ENCODE measurements at places on chromosomes 1 and 21.

DNA sequence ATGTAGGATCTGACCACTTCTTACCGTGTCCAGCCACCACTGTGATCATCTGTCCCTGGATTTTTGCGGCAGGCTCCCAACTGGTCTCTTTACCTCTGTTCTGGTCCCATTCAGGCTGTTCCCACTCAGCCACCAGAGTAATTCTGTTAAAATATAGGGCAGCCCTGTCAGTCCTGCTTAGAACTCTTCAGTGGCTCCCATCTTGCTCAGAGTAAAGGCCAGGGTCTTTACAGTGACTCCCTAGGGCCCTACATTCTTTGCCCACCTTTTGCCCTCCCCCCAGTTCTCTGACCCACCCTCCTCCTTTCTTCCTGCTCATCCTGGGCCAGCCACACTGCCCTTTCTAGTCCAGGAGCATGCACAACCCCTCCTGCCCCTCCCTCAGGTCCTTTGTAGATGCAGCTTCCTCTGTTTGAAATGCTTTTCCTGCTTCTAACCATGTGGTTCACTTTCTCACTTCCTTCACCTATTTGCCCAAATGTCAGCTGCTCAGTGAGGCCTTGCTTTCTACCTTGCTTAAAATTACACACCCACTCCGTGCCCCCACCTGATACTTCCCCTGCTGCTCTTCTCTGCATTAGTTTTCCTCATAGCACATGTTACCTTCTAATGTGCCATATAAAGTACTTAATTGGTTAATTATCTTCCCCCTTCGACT, 7.8 kb downstream of the UBIAD1 start:
- DNase-seq, result no peak

- DNase-seq, result no peak
These were observed 96.7 kb upstream of the GNG4 start for GRCh38 chr1:235746245-235746644.

- no peak for DNase-seq
These were observed 10.2 kb downstream of the WNT4 start for GRCh38 chr1:22132517-22133235.

DNA sequence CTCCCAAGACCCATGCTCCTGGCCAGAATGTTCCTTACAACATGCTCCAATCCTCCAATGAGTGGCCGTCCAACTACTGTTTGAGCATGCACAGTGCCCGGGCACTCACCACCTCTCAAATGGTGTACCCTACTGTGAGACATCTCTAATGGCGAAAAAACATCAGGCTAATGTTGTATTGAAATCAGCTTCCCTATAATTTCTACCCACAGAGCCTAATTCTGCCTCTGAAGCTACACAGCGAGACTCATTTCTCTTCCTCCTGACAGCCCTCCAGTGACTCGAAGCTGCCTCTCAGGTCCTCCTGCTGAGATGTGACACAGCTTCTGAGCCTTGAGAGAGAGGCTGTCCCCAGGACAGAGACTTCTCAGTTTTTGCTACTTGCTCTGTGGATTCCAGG, 130.7 kb downstream of the FAM78B start:
- DNase-seq, result no peak

DNA sequence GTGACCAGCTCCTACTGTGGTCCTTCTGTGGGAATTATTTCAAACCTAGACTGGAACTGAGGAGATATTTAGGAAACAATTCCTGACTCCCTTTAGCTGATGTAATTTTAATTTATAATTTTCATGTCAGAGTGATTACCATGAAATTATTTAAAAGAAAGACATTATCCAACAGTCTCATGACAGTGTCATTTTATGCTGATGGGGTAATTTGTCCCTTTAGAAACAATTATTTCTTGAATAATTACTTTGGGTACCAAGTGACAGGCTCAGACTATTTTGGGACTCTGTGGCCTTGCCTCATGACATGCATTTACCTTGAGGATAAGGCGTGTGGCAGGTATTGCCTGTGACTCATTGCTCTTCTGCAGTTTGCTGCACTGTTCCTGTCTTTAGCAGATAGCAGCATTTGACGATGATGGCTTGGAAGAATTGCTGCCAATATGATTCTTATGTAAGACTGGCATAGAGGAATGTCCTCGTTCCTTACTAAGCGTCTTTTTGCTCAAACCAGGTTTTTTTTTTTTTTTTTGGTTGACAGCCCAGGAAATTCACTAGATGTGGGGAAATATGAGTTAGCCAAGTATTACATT, 206.0 kb upstream of the HMCN1 start:
- no peak for DNase-seq

DNA sequence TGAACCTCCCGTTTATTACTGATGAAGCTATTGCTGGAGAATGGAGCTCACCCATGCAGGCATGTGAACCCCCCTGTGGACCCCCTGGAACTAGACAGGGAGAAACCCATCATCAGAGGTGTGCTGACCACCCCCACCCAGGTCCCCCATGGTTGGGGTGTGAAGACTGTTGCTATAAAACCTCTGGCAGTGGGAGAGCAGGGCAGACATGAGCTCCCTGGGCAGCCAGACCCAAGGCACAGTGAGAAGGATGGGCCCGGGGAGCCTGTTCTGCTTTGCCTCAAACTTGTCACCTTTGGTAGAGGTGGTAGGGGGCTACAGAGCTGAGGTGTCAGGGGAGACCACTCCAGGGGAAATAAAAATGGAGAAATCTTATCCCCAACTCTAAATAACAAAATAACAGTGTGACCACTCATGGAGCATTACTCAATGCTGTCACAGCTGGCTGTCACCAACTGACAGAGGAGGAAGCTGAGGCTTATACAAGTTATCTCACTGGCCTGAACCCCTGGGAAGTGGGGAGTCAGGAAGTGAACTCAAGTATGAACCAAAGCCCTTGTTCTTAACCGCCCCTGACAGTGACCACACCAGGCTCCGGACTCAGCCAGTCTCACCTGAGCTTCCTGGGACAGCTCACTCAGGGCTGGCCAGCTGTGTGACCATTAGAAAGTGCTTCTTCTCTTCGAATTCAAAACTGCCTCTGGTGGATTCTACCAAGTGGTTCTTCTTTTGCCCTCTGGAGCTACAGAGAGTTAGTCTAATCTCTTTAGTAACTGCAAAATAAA, 698.8 kb downstream of the MATN1 start:
- DNase-seq, result no peak
